ENCODE measurements at places on chromosomes 16 and 17.
A peak's percentile ranks its signal among the peaks of the same experiment; 100 is the strongest.

DNA sequence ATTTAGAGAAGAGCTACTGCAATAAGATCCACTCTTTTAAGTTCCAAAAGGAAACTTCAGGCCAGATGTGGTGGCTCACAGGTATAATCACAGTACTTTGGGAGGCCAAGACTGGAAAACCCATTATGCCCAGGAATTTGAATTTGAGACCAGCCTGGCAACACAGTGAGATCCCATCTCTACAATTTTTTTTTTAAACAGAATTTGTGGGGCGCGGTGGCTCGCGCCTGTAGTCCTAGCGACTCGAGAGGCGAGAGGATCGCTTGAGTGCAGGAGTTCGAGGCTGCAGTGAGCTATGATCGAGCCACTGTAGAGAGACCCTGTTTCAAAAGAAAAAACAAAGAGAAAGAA lies 793 bp downstream of the COG7 start:
- no peak for DNase-seq

DNA sequence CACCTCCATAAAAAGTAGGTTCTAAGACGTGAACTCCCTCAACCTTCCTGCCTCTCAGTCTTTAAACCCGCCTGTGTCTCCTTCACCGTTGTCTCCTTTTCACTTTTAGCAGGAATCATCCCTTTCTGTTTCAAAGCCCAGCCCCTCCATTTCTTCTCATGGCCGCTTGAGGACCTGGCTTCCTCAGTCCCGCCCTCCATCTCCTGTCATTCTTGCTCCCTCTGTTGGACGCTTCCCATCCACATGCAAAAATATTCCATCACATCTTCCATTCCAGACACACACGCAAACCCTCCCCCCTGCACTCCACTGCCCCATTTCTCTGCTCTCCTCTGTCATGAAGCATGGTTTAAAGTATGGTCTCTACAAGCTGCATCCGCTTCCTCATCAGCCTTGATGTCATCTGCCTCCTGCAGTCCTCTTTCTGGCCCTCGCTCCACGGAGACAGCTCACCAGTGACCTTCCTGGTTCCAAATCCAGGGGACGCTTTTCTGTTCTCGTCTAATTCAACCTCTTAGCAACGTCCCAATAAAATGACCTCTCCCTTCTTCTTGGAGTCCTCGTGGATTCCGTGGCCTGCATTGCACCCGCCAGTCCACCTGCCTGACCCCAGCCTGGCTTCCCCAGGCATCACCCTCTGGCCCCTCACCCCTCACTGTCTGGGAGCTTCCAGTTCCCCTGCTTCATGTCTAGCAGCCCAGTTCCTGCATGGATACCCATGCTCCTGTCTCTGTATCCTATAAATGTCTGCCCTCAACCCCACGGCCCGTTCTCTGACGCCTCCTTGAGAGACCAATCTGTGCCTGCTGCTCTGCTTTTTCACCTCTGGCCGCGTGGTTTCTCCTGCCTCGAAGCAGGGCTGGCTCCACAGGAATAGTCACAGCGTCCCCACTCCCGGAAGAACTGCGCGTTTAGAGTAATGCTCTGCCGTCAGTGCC lies 26.2 kb downstream of the ANKRD40 start:
- DNase-seq, result no peak

GRCh38 chr17:10162096-10162495 lies 36.3 kb downstream of the GAS7 start:
- no peak for DNase-seq

GRCh38 chr17:30821871-30822723 lies 2.4 kb downstream of the CRLF3 start:
- DNase-seq, result peak; percentile 21

GRCh38 chr16:53152329-53152728 lies 97.5 kb downstream of the CHD9 start:
- no peak for DNase-seq

- DNase-seq, result peak; percentile 95
These were observed at the start of gene NME1 for GRCh38 chr17:51153210-51154072. TSS of gene NME1 (plus strand) at chr17:51153559. CDS start at chr17:51155655, 2,096 bp downstream.

- no peak for DNase-seq
These were observed 439.0 kb downstream of the UTP18 start for GRCh38 chr17:51699303-51699702.

DNA sequence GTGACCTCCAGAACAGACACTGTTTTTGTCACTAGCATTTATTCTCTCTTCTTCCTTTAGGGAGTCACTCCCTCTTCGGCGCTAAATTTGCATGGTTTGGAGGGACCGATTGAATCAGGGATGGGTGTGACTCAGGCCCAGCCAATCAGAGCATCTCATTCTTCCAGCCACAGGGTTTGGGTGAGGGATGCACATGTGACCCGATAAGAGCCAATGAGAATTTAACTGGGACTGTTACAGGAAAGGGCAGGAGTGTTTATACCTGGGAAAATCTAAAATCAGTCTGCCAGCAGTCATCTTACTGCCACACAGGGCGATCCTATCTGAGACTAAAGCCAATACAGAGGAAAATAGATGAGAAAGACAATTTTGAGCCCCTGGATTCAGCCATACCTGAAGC lies 351.2 kb upstream of the ERCC4 start:
- no peak for DNase-seq

- DNase-seq, result no peak
These were observed 95.8 kb downstream of the TBC1D16 start for GRCh38 chr17:79939755-79940458.

- DNase-seq, result no peak
These were observed 246.7 kb upstream of the TBX2 start for GRCh38 chr17:61152898-61153297.

GRCh38 chr17:47993964-47994363 lies 23.1 kb downstream of the CDK5RAP3 start:
- DNase-seq, result no peak

- no peak for DNase-seq
These were observed 86.5 kb upstream of the LHX1 start for GRCh38 chr17:36850790-36851189.

- no peak for DNase-seq
These were observed 24.9 kb upstream of the RFFL start for GRCh38 chr17:35088356-35088880.

- no peak for DNase-seq
These were observed 35.0 kb downstream of the BCAS3 start for GRCh38 chr17:60712675-60713074.

DNA sequence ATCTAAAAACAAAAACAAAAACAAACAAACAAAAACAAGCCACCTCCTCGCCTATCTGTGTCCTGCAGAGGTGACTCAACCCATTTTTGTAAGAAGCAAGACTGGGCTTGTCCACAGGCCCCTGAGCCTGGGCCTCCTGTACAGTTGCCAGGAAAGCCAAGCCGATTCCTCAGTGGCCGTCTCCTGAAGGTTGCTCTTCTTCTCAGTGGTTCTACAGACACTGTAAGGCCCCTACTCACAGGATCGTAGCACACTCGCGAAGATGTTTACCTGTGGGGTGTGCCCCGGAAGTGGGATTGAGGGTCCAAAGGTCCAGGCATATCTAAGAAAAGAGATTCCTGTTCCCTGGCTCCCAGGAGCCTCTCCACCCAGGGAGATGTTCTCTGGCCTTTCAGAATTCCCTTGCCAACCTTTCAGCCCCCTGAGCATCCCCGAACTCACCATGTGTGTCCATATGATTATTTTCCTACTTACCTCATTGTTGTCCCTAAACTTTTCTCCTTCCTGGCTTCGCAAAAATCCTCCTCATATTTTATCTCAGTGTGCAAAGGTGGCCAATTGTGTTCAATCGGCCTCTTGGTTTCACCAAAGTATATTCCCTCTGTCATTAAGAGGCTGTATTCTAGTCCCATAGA lies 7.5 kb upstream of the CES3 start:
- no peak for DNase-seq

- DNase-seq, result no peak
These were observed 13.0 kb downstream of the NMRAL1 start for GRCh38 chr16:4461250-4462085.

GRCh38 chr16:49470513-49470991 lies 96.9 kb downstream of the C16orf78 start:
- no peak for DNase-seq

- DNase-seq, result no peak
These were observed at the start of gene NUPR1 for GRCh38 chr16:28538733-28539596. TSS of gene NUPR1 (minus strand) at chr16:28538974. CDS start at chr16:28538907, 67 bp downstream.

- no peak for DNase-seq
These were observed 16.0 kb downstream of the DCUN1D3 start for GRCh38 chr16:20884240-20884556.

DNA sequence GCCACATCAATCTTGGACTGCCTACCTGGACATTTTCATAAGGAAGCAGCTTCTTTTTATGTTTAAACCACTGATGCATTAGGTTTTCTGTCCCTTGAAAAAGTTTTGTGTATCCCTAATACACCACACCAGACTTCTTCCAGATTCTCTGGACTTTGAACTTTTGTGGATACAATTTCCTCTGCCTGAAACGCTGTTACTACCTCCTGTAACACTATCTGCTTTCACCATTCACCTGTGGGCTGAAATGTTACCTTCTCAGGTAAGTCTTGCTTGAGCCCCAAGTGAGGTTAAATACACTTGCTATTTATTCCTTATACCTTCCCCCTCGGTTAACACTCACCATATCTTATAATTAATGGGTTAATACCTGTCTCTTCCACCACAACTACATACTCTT lies 2.7 kb downstream of the ZZEF1 start:
- DNase-seq, result no peak

GRCh38 chr17:37570527-37571093 lies 38.6 kb downstream of the SYNRG start:
- DNase-seq, result peak; percentile 39

GRCh38 chr16:85286066-85286831 lies 174.0 kb upstream of the CIBAR2 start:
- DNase-seq, result no peak

DNA sequence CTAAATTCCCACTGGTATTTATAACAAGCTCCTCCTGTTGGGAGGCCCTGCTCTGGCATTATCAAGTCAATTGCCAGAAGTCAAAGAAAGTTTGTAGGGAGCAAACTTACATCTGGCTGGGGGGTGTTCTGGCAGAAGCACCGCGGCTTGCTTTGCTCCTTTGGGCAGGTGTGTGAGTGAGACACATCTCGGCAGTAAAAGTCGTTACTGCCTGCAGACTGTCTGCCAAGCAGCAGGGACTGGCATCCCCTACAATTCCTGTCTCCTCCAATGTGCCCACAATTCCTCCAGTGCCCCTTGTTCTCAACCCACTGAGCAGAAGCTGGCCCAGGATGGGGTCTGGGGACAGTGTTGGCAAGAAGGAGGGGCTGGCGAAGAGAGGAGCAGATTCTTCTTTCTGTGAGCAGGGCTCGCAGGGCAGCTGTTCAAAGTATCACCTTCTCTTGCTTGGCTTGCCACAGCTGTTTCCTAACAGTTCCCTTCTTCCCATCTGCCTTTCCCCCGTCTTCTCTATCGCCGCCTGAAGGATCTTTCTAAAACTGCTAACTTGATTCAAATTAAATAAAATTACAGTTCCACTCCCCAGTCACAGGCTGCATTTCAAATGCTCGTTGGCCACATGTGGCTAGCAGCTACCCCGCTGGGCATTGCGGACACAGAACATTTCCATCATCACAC lies 30.2 kb downstream of the SPACA3 start:
- DNase-seq, result no peak

DNA sequence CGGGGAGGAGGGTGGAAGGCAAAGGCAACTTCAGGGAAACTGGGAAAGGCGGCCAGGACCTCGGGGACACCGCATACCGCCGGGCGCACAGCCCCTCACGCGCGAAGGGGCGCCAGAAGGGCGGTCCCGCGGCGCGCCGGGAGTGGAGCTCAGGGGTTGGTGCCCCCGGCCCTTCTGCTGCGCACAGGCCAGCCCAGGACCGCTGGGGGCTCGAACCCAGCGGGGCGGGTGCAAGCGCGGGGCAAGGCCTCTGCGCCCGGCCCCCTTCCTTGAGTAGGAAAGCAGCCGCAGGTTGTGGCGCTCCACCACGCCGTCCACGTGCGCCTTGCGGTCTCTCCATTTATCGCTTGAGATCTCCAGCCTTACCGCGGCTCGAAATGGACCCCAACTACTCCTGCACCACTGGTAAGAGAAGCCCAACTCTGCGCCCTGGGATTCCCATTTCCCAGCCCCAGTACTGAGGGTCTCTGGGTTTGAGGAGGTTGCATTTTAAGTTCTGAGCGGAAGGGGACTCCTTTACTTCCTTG lies 3.0 kb upstream of the MT1A start:
- no peak for DNase-seq

GRCh38 chr16:5932906-5933305 lies 835.3 kb upstream of the EEF2KMT start:
- DNase-seq, result no peak

DNA sequence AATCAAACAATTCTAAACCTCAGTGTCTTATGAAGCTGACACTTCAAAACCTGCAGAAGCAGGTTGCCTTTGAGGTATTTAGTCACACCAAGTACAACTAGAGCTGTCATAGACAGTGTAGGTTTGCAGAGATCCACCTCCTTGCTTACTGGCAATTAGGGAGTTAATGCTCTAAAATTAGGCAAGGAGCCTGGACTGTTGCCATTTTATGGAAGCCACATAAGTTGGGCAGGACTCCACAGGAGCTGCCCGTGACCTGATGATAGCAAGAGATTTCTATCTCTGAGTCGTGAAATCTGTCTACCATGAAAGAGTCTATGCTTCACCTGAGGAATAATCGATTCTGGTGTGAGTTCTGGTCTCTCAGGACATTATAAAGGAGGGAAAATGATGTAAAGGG lies 8.9 kb downstream of the EME1 start:
- no peak for DNase-seq

DNA sequence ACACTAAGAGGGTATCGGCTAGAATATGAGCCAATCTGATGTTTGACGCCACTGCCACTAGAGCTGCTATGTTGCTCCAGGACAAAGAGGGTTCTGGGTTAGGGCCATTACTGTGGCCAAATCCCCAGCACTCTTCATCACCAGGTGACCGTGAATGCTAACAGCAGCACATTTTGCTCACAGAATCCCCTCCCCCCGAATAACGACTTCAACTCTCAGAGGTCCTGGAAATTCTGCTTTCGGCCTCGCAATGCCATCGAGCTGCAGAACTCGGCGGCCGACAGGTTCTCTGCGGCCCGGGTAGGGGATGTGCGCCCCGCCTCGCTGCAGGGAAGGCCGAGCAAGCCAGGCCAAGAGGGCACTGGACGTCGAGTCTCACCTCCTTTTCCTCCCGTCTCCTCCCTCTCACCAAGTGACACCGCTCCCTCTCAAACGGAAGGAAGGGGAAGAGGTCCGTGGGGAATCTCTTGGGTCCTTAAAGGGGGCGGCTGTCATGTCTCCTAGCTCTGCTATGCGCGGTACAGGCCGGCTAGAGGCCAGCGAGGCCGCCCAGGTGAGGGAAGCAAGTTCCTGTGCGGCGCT lies 31.9 kb downstream of the CDK5R1 start:
- DNase-seq, result no peak

DNA sequence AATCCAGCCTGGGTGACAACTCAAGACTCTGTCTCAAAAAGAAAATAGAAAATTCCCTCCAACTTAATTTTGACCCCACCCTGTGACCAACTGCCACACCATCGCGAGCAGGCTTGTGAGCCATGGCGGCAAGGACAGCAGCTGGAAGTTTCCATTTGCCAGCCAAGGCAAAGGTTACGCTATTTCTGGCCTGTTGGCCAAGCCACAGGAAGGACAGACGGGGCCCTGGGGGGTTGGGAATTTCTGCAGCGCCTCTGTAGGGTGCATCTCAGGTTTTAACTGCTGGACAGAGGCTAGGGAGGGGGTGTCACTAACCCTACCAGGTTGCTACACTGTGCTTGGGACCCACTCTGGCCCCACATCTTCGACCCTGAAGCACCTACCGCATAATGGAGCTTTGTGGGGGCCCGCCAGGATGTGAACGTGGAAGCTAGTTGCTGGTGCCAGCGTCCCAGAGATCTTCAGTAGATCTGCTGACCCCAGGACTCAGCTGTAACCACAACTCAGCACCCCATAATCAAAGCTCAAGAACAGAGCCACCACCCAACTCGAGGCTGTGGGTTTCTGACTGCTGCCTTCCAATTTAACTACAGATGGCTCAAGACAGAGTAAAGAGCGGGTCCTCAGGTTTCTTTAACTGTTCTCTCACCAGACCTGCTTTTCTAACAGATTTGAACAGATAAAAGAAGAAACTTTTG lies 10.9 kb downstream of the KIFC3 start:
- no peak for DNase-seq

Data from CD4-positive, alpha-beta T cell treated with Interleukin-6 for 4 hours (primary cell).